ENCODE measurements at places on chromosomes 1 and 21.

GRCh38 chr1:183886853-183887252, 81.9 kb downstream of the RGL1 start:
- no peak for DNase-seq

GRCh38 chr1:4062041-4062440, 162.0 kb upstream of the C1orf174 start:
- DNase-seq: no peak

GRCh38 chr1:224615861-224616755, at the start of gene CNIH3:
TSS of gene CNIH3 (plus strand) at chr1:224616317. CDS start at chr1:224617175, 858 bp downstream.
- peak; percentile 86 for DNase-seq

DNA sequence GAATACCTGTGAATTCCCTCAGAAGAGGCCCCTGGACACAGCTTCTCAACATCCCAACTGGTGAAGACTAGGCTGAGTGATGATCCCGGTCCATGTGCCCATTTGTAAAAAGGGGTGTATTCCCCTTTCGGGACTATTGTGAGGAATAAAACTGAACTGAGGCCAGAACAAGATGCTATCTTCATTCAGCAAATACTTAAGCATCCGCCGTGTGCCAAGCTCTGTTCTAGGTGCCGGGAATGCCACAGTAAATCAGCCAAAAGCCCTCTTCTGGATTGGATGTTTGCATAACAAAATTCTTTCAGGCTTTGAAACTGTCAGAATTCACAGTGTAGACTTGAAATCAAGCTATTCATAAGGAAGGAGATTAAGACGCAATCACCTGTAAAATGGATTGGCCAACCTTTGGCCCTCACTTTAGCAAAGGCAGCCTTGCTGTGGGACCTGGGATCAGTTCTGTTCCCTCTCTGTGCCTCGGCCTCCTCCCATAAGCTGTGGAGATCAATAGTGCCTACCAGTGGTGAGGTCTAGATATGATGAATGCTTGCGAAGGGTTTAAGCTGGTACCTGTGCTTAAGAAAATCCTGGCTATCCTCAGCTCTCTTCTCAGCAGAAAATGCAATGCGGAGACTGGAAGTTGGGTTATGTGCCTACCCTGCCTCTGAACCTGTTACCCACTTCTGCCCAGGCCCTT, 1.8 kb downstream of the ALPL start:
- no peak for DNase-seq

DNA sequence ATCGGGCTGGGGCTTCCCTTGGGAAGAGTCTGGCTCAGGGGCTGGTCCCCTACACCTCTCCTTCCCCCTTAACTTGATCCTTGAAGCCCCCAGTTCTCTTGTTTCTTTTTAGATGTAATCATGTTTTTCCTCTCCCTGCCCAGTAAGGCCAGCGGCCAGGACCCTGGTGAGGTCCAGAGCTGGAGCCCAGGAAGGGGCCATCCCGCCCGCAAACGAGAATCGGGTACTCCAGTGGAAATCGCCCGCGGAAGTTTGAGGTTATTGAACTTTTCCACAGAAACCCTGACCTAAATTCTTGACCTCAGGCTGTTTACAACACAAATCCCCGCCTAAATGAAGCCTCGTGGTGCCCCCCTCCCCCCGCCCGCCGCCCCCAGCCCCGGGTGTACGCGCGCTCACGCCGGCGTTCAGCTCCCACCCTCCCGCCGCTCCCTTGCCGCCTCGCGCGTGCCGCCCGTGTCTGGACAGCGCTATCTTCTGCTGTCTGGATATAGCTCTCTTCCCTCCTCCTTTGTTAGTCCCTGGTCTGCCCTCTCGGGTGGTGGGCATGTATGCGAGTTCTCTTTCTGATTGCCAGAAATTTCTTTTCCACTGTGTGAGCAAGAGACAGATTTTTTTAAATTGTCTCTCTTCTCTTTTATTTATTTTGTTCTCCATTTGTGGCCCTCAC, 165.9 kb upstream of the CACNA1E start:
- no peak for DNase-seq

GRCh38 chr1:215970406-215970805, 403.3 kb downstream of the KCTD3 start:
- peak; percentile 10 for DNase-seq

- DNase-seq: no peak
These were observed 71.0 kb downstream of the POU2F1 start for GRCh38 chr1:167291539-167292185.

- DNase-seq: peak; percentile 25
These were observed 16.8 kb downstream of the LGR6 start for GRCh38 chr1:202210385-202210784.

DNA sequence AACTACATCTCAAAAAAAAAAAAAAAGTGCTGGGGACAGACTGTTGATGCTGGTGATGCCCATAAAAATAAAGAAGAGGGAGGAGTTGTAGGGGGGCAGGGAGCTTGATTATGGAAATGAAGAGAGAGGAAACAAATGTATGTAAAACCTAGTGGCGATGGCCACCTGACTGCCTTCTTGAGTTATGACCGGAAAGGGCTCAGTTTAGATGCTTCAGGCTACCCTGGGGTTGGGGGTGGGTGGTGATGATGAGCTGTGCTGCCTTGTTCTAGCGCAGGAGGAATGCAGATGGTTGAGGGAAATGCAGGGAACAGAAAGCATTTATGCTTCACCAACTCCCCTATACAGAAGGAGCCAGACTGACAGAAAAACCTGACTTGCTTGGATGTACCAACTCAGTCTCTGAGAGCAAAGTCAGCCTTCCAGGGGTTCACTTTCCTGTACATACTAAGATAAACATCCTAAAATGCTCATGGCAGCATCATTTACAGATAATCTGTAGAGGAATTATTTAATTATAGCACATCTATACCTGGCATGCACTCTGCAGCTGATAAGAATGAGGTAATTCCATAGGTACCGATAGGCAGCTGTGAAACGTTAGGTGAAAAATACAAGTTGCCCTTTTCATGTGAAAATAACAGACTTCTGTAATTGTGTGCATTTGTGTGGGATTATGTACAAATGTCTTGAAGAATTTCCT, 8.0 kb upstream of the BCAR3 start:
- no peak for DNase-seq

DNA sequence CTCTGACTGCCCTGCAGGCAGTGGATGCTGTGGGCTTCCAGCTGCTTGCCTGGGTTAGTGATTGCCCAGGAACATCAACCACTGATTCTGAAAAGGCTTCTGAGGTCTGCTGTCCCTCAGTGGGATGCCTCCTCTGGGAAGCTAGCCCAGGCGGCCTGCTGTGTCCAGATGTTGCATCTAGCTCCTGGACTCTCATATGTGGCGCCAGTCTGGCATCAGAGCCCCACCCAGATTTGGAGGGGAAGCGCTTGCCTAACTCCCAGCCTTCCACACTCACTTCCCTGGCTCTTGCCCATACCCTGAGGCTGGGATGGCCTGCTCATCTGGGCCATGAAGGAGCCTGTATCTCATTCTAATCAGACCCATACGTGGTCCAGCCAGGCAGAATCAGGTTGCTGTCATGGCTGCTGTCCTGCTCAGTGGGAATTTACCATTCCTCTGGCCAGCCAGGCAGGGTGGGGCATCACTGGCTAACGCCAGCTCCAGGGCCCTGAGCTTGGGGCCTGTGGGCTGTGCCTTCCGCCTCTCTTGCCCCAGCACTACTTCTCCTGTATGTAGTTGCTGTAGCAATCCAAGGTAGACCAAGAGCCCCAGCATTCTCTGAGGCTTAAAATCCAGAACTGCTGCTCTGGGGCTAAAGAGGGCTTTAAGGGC, 4.1 kb downstream of the CSF1 start:
- DNase-seq: peak; percentile 66

DNA sequence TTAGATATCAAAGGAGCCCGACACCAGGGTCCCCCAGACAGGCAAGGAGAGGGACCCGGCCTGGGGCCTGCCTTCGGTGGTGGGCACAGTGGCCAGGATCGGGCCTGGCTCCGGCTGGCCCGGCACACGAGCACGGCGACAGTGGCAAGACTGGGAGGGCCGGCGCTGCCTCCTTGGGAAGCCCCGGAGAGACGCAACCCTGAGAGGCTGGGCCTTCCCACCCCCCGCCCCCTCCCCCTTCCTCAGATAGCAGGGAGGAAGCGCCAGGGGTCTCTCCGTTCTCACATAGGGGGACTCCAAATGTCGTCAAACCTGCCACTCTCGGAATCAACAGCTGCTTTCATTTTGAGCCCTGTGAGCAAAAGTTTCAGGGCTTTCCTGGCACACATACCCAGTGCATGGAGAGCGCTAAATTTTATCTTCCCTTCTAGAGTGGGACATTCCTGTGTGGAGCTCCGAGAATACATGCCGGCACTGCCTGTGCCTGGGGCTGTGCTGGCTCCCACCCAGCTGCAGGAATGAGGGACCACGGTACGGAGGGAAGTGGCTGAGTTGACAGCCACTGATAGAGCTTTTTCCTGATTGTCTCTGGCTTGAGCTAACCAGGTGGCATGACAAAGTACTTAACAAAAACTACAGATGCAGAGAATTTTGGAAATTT, 62.4 kb downstream of the CD247 start:
- no peak for DNase-seq

- DNase-seq: no peak
These were observed 23.5 kb upstream of the RNU1-4 start for GRCh38 chr1:16716691-16717335.

GRCh38 chr1:162823231-162823630, 32.7 kb downstream of the HSD17B7 start:
- DNase-seq: no peak

All from HFFc6 (cell line).